ENCODE measurements at places on chromosomes 7 and 10. TPM values are rescaled to one million over a fixed set of nuclear protein-coding genes. Genes with fewer than 3 reads are reported as not detected.

The MET gene
- total RNA-seq = 0.47 TPM

DNA sequence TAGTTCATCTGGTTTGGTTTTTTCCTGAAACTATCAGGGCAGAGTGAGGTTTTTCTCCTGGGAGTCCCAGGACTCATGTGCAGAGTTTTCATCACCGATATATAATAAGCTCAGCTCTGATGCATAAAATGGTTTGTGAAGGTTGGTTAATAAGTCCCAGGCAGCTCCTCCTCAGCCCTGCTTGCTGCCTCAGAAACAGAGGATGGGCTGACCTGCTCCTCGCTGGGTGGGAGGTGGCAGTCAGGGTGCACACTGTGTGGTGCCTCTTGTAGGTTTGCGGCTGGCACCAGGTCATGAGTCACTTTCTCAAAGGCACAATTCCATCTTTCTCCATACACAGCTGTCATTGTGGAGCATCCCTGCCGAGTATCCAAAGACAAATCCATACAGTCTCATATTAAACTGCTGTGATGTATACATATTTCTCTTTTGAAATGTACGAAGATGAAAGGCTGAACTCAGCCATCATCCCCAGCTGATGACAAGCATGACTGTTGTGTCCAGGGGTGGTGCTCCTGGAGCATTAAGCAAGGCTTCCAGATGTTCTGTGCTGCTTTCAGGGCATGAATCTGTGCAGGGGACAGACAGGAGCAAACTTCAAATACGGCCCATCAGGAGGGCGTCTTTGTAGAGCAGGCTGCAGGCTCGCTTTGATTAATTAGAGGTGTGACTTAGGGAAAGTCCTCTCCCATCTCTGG lies 125.7 kb upstream of the NPS start:
- no peaks in the 10 kb centered on the region for H3K4me1 ChIP-seq
- H3K27ac ChIP-seq = no peak overlapping the region
- no peaks in the 10 kb centered on the region for H3K36me3 ChIP-seq
- no peak overlapping the region for H3K4me3 ChIP-seq

- H3K27ac ChIP-seq = no peak overlapping the region
- H3K27me3 ChIP-seq = no peaks in the 10 kb centered on the region
- no peaks in the 10 kb centered on the region for H3K36me3 ChIP-seq
- DNase-seq = no peak
- no peak overlapping the region for H3K4me3 ChIP-seq
- H3K4me1 ChIP-seq = peaks cover 14% of the 10 kb centered on the region
These were observed 18.8 kb upstream of the ZNF273 start for GRCh38 chr7:64884085-64884912.

The ALOX5 gene
- 3.1 TPM for total RNA-seq

GRCh38 chr10:104041891-104042535 lies 43.7 kb downstream of the COL17A1 start:
- no peak overlapping the region for H3K27ac ChIP-seq
- no peaks in the 10 kb centered on the region for H3K36me3 ChIP-seq
- H3K27me3 ChIP-seq = no peaks in the 10 kb centered on the region
- no peak overlapping the region for H3K4me3 ChIP-seq
- no peaks in the 10 kb centered on the region for H3K4me1 ChIP-seq

DNA sequence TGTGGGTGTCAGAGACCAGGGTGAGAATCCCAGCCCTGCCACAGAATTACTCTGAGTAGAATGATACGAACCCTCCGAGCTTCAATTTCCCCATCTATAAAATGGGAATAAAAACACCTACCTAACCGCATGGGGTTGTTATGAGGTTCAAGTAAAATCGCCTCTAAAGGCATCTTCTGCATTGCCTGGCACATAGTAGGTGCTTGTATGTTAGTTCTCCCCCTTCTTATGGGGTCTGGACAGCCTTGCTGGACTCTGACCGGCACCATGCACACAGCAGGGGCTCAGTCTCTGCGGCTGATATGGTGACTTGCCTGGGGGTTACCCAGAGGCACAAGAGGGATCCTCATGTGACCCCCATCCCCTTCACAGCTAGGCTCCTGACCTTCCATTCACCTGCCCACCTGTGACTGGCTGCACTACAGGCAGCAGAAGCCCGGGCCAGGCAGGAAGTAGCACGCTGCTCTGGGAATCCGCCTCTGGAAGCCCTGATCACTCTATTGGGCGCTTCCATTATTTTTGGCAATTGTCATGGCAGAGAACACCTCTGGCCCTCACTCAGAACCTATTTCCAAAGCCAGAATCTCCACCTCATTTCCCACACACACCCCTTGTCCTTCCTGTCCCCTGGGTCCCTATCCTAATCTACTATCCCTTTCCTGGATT lies 6.0 kb downstream of the SH3PXD2A start:
- no peak for DNase-seq
- no peak overlapping the region for H3K27ac ChIP-seq
- no peaks in the 10 kb centered on the region for H3K36me3 ChIP-seq
- H3K4me1 ChIP-seq = peaks cover 30% of the 10 kb centered on the region
- no peak overlapping the region for H3K4me3 ChIP-seq
- no peaks in the 10 kb centered on the region for H3K27me3 ChIP-seq

GRCh38 chr7:66255534-66256100 lies 50.5 kb downstream of the TPST1 start:
- DNase-seq = no peak
- no peak overlapping the region for H3K27ac ChIP-seq
- no peaks in the 10 kb centered on the region for H3K4me1 ChIP-seq
- H3K27me3 ChIP-seq = no peaks in the 10 kb centered on the region
- H3K4me3 ChIP-seq = no peak overlapping the region

DNA sequence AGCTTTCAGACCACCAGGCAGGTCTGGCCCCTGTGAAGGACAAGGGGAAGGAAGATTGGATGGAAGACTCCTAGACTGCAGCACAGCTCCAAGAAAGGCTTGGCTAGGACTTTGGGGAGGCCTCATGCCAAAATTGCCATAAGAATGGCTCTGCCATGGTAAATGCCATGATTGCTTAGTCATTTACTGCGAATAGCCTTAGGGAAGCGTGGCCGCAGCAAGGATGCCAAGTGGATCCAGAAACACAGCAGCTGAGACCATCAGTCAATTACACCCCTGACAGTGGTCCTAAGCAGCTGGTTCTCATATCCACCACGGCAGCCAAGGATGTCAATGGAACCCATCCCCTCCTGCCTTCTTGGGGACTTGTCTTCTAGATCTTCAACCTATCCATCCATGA lies 88.2 kb upstream of the AUTS2 start:
- H3K36me3 ChIP-seq = no peaks in the 10 kb centered on the region
- DNase-seq = no peak
- no peaks in the 10 kb centered on the region for H3K27me3 ChIP-seq
- no peak overlapping the region for H3K4me3 ChIP-seq
- no peaks in the 10 kb centered on the region for H3K4me1 ChIP-seq

DNA sequence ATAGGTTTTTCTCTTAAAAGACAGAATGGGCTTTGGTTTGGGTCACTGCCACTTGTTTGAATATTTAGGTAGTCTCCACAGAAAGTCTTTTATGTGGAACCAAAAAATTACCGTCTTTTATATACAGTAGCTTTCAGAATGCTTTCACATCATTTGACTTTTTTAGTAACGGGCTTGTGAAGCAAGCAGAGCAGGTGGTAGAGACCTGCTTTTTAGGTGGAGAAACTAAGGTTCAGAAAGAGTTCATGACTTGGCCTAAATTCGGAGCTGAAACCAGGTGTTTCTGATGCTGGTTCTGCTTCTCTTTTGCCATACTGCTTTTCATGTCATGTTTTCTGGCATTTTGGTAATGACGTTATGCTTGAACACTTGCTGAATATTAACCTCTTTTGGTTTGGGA lies 36.3 kb downstream of the GARS1 start:
- H3K27ac ChIP-seq = no peak overlapping the region
- no peaks in the 10 kb centered on the region for H3K4me1 ChIP-seq
- no peaks in the 10 kb centered on the region for H3K27me3 ChIP-seq
- no peak overlapping the region for H3K4me3 ChIP-seq
- peaks cover 57% of the 10 kb centered on the region for H3K36me3 ChIP-seq
- no peak for DNase-seq

DNA sequence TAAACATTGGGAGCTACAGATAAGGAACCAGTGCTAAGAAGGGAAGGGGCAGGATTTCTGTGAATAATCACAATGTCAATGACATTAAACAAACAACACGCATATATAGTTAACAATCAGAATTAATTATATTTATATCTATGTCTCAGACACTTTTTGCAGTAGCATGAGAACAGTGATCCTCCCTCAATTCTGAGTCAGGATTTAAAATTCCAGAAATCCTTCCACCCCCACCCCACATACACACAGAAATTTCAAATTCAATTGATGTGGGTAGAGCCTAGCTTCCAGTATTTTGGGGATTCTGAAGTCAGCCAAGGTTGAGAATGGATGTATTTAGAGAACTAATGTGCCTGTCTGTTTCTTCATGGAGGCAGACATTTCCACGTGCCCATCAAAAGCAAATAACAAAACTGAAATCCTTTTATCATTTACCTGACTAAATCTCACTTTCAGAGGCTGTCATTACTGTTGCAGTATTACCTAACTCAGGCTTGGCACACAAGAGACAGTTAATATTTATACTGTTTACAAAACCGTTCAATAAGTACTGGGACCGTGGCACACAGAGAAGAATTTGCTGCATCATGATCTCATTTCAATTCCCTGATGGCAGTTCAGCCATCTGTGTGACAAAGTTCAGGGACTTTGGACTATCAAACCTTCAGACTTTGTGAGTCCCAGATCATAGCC lies 116.6 kb upstream of the PALS2 start:
- H3K4me3 ChIP-seq = no peak overlapping the region
- H3K36me3 ChIP-seq = no peaks in the 10 kb centered on the region
- H3K4me1 ChIP-seq = no peaks in the 10 kb centered on the region
- no peaks in the 10 kb centered on the region for H3K27me3 ChIP-seq
- H3K27ac ChIP-seq = no peak overlapping the region

The SLC26A5 gene
- not detected for total RNA-seq

GRCh38 chr7:1691601-1692514 lies 21.8 kb downstream of the ELFN1 start:
- H3K27me3 ChIP-seq = no peaks in the 10 kb centered on the region
- H3K27ac ChIP-seq = no peak overlapping the region
- no peaks in the 10 kb centered on the region for H3K36me3 ChIP-seq
- no peak overlapping the region for H3K4me3 ChIP-seq
- no peak for DNase-seq

The TBL2 gene
- total RNA-seq = 45.4 TPM

DNA sequence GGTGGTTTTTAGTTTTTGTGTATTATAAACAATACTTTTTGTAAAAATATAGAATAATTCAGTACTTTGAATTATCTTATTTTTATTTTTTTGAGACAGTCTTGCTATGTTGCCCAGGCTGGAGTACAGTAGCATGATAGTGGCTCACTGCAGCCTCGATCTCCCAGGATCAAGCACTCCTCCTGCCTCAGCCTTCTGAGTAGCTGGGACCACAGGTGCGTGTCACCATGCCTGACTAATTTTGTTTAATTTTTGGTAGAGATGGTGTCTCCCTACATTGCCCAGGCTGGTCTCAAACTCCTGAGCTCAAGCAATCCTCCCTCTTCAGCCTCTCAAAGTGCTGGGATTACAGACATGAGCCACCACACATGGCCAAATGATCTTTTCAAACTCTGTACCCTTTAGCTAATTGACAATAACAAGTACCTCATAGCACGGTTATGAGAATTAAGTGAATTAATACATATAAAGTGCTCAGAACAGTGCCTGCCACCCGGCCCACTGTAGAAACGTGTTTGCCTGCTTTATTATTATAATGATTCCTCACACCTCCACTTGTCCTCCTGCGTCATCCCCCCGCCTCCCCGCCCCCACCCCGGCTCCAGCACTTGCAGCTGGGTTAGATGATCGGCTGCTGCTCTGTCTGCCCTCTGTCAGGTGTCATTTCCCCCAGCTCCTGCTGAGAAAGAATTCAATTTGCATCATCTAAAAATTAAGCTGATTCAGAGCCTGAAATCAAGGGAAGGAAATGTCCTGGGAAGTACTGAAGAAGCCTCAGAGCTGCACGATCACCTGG lies 53.6 kb upstream of the NRF1 start:
- no peak overlapping the region for H3K27ac ChIP-seq
- H3K4me3 ChIP-seq = no peak overlapping the region
- H3K36me3 ChIP-seq = no peaks in the 10 kb centered on the region
- DNase-seq = no peak
- H3K27me3 ChIP-seq = peaks cover 2% of the 10 kb centered on the region

The NME8 gene
- not detected for total RNA-seq

DNA sequence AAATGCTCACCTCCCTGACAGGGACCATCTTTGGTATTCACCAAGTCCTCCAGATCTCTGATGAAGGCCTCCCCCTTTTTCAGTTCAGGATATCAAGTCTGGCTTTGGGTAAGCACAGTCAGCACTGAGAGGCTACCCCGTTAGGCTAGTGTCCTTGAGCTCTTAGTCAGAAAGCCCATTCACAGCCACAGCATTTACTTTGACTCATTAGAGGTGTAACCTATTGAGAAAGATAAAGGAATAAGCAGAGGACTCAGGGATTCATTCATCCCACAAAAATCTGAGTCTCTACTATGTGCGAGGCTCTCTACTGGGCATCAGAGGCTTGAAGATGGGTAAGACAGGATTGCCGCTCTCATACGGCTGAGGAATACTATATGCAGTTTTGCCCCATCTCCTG lies 14.0 kb upstream of the RAMP3 start:
- H3K4me3 ChIP-seq = no peak overlapping the region
- no peak for DNase-seq
- H3K4me1 ChIP-seq = no peaks in the 10 kb centered on the region
- no peaks in the 10 kb centered on the region for H3K27me3 ChIP-seq
- H3K27ac ChIP-seq = no peak overlapping the region

- no peak overlapping the region for H3K27ac ChIP-seq
- DNase-seq = no peak
- H3K4me3 ChIP-seq = no peak overlapping the region
These were observed 7.0 kb upstream of the SPAG6 start for GRCh38 chr10:22338185-22338900.

The RET gene
- total RNA-seq = not detected

- peak; percentile 80 for DNase-seq
- H3K4me3 ChIP-seq = peak overlapping the region; percentile 42
- H3K4me1 ChIP-seq = peaks cover 55% of the 10 kb centered on the region
- H3K27me3 ChIP-seq = no peaks in the 10 kb centered on the region
- peak overlapping the region; percentile 98 for H3K27ac ChIP-seq
These were observed 82.1 kb upstream of the PDGFA start for GRCh38 chr7:601595-602340.

GRCh38 chr10:56856569-56856968 lies 495.5 kb upstream of the ZWINT start:
- H3K4me1 ChIP-seq = no peaks in the 10 kb centered on the region
- no peaks in the 10 kb centered on the region for H3K27me3 ChIP-seq
- no peak overlapping the region for H3K4me3 ChIP-seq
- no peaks in the 10 kb centered on the region for H3K36me3 ChIP-seq
- no peak overlapping the region for H3K27ac ChIP-seq
- no peak for DNase-seq

- peaks cover 91% of the 10 kb centered on the region for H3K27me3 ChIP-seq
- DNase-seq = no peak
- peak overlapping the region; percentile 39 for H3K4me3 ChIP-seq
- no peak overlapping the region for H3K27ac ChIP-seq
- no peaks in the 10 kb centered on the region for H3K36me3 ChIP-seq
- peaks cover 75% of the 10 kb centered on the region for H3K4me1 ChIP-seq
These were observed 3.6 kb upstream of the HOXA11 start for GRCh38 chr7:27188386-27189294.

The KCND2 gene
- total RNA-seq = not detected
